ENCODE measurements at places on chromosomes 5 and 9.

DNA sequence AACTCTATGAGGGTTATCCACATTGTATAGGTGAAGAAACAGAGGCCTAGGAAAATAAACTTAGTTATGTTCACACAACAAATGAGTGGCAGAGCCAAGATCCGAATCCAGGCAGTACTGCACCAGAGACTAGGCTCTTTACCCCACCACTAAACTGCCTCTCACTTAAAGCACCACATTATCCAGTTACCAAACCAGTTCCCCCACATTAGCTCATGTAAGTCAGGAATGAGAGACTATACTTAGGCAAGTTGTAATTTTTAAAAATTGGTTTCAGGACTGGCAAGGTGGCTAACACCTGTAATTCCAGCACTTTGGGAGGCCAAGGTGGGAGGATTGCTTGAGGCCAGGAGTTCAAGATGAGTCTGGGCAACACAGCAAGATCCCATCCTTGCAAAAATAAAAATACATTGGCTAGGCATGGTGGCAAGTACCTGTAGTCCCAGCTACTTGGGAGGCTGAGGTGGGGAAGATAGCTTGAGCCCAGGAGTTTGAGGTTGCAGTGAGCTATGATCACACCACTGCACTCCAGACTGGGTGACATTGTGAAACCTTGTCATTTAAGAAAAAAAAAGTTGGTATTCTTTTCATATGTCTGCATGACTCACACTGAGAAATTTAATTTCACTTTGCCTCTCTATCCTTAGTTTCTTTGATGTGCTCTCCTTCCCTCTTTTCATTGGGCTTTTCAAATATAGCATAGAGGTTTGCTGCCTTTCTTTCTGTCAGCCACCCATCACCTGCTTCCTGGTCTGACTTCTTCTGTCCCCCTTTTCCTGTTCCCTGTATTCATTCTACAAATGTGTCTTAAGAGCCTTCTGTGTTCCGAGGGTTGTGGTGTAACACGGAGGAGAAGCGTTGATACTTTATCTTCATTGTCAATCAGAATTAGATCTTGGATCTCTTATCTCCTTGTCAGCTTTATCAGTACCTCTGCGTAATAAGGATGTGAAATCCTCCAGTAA is 64.7 kb downstream of the ERMP1 start:
- no peak for DNase-seq

GRCh38 chr5:65912311-65912710 is 14.1 kb upstream of the ERBIN start:
- no peak for DNase-seq

DNA sequence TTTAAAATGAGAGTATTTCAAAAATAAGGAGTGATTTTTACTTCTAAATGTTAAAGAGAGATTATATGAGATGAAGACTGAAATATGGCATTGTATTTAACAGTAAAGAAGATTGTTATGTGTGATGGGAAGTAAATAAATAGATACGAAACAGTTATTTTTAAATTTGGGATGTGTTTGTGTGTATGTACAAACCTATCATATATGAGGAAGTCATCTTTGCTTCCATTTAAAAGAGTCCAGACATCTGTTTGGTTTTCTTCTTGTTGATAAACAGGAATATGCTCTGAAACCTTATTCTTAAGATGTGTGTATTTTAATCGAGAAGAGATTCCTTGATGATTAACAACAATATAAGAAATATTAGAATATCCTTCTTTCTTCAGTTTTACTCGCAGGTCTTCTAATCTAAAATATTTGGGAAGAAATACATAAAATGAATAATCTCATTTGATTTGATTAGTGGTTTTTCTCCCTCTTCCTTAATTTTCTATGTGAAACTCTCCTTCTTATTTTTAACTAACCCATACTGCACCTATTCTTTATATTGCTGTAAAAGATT is 4.9 kb downstream of the SELENOP start:
- DNase-seq = no peak

- DNase-seq = no peak
Measured at GRCh38 chr9:21333226-21333625, 2.0 kb downstream of the KLHL9 start.

GRCh38 chr5:96372726-96373380 is 60.2 kb downstream of the PCSK1 start:
- no peak for DNase-seq

DNA sequence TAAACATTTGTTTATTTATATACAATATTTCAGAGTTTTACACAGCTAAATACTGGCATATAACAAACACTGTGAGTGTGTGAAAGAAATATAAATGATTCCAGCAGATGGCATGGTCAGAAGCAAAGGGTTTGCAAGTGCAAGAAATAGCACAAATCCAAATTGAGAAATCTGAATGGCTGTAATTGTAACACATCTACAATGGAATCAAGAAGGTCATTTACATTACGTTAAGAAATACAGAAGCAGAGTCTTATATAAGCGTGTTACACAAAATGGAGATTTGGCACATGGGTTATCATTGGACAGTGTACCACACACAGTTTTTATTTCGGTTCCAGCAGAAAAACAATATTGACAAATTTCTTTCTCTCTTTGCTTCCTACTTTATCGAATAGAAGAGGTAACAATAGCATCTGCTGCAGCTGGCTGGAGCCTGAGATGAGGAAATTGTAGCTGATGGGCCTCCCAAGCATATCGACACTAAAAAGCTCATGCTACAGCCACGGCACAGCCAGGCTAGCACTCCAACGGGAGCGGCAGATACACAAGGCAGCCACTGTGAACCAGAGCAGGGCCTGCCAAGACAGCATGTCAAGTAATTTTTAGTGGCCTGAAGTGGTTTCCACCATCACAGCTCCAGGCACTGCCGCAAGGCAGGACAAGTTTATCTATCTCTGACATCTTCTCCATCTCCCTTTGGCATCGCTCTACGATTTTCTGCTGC is 564.6 kb upstream of the DMAC1 start:
- no peak for DNase-seq

DNA sequence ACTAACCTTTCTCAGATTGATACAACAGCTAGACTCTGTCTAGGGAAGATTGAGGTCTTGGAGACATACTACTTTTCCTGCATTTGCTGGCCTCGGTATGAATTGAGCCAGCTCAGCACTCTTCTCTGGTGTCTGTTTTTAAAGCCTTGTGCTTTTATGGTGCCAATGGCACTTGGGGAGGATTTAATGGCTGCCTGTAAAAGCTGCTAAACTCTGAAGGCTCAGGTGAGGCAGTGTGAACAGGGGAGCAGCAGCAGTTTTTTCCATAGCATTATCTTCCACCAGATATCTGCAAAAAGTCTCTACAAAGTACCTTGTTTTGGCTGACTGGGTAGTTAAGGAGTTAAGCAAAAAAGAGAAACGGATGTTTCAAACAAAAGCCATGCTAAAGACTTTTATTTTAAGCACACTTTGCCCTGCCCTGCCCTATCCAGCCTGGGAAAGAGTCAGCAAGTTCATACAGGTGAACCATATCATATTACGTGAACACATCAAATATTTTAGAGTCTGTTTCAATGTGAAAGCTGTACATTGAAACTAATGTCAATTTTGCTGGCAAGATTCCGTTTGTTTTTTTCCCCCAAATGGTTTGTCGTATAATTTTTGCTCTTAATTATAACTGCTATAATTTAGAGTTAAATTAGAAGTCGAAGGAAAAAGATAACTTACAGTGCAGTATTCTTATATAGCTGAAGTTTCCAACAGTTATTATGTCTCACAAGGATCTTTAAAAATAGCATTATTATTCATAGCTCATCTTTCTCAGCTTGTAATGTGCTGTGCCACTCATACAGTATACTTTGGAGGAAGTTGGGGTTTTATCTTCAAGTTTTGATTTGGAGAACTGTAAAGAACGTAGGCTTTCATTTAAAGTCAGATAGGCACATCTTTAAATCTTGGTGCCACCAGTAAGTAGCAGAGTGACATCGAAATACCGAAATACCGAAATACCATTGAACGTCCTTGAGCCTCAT is 424.1 kb upstream of the CD180 start:
- no peak for DNase-seq

- DNase-seq = no peak
Measured at GRCh38 chr5:178422400-178422775, 167.8 kb downstream of the COL23A1 start.

- DNase-seq = no peak
Measured at GRCh38 chr5:159680095-159680494, 236.2 kb upstream of the ADRA1B start.
